ENCODE measurements at places on chromosomes 5 and 9.

DNA sequence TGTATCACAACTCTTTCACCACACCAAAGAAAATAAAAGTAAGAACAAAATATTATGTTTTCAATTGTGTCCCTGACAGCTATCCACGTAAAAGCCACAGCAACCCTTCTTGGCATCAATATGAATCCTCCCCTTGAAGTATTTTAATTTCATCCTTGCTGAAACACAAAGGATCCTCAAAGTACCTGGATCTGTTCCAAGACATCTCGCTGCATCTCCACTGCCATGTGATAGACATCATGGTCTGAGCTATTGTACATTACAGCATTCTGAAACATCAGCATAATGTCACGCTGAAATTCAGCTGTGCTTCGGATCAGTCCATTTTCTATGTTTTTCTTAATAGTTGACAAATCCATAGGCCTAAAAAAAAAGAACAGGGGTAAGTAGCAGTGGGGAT is 17.7 kb downstream of the BRD8 start:
- DNase-seq = no peak

- no peak for DNase-seq
These were observed 6.8 kb downstream of the NR2F1 start for GRCh38 chr5:93589829-93590215.

DNA sequence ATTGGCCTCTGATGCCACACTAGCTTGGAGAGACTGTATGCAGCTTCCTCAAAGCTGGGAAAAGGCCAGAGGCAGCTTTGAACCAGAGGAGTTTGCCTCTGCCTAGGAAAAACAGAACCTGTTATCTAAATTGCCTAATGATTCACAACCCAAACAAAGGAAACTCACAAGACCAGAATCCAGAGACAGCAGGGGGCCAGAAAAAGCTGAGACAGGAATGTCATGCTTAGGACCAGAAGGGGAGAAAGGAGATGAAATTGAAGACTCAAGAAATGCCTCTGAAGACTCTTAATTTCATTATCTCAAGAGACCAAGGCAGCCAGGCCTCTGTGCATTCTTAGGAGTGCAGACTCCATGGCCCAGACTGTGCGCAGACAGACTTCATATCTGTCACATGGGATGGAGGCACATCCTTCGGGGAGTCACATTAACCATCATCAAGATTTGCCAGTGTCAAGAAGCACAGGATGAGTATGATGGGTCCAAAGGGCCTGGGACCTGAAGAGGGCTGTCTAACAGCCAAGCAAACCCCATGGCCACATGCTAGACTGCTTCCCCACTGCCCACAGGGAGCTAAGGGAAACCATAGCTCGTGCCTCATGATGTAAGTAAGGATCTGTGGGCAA is 57.3 kb downstream of the ARSB start:
- DNase-seq = no peak

DNA sequence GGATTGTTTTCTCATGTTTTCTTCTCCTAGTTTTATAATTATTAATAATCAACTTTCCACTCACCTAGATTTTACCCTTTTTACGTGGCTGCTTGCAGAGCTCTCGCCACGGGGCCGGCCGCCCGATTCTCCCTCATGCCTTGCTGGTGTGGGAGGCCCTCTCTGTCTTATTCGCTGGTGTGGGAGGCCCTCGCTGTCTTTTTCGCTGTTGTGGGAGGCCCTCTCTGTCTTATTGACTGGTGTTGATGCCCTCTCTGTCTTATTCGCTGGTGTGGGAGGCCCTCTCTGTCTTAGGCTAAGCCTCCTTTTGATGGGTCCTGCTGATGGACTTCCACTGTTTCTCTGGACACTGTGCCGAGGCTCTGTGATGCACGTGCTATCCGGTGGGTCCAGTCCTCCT is 161.3 kb upstream of the IRX2 start:
- DNase-seq = no peak

DNA sequence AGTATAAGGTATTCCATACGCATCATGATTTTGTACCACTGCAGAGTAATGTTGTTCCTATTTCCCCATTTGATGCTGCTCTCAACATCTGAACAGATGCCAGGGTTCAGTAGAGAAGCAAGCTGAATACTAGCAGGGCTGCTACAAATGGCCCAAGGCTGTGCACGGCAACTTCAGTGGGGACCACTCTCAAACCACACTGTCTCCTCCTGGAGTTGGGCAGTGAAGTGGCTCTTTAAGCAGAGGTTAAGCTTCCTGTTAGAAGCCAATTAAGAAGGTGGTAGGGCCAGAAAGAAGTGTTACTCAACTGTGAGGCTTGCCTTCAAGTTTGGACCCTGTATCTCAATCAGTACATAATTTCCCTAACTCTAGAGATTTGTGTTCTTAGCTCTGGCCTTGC is 32.0 kb downstream of the TMEM245 start:
- no peak for DNase-seq

DNA sequence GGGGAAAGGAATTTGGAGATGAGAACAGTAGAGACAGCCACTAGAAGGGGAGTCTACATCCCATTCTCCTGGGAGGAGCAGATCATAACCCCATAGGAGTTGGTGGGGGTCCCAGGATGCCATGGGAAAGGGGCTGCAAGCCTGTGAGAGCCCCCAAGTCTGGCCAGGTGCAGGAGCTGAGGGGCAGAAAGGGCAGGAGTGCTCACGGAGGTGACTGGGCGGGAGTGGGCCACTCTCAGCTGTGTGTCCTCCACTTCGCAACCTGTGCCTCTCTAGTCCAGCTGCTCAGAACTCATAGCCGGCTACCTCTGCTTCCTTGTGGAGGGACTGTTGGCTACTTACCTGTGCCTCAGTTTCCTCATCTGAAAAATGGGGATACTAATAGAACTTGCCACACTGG is 263.9 kb downstream of the FSTL4 start:
- DNase-seq = no peak

DNA sequence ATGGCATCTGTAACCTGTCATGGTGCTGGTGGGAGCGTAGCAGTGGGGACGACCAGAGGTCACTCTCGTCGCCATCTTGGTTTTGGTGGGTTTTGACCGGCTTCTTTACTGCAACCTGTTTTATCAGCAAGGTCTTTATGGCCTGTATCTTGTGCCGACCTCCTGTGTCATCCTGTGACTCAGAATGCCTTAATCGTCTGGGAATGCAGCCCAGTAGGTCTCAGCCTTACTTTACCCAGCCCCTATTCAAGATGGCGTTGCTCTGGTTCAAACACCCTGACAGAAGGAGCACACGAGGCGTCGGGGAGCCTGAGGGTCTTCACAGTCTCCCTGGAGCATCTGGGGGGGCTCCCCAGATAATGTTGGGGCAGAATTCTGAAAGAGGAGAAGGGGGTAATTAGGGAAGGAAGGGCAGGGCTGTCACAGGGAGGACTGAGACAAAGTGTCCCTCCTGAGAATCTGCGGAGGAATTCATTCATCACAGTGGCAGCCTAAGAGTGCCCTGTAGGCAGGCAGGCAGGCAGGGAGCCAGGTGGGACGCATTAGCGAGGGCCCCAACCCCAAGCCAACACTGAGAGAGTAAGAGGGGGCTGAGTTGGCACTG is 21.3 kb upstream of the NCS1 start:
- DNase-seq = no peak

GRCh38 chr9:124629600-124629999 is 122.4 kb upstream of the NR5A1 start:
- DNase-seq = no peak

DNA sequence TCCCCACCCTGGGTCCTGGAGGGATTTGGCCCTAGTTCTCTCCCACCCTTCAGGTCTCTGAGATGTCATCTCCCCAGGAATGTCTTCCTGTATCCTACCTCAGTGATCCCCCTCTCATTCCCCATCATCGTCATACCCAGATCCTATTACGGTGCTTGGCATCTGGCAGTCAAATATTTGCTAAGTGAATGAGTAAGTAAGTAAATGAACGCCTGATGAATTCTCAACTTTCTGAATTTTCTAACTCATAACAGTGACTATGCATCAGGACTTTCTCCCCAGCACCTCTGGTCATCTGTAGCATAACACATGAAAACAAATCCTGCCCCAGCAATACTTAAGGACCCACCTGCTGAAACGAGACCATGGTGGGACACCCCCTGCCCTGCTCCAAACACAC is 244.2 kb downstream of the EBF1 start:
- no peak for DNase-seq

DNA sequence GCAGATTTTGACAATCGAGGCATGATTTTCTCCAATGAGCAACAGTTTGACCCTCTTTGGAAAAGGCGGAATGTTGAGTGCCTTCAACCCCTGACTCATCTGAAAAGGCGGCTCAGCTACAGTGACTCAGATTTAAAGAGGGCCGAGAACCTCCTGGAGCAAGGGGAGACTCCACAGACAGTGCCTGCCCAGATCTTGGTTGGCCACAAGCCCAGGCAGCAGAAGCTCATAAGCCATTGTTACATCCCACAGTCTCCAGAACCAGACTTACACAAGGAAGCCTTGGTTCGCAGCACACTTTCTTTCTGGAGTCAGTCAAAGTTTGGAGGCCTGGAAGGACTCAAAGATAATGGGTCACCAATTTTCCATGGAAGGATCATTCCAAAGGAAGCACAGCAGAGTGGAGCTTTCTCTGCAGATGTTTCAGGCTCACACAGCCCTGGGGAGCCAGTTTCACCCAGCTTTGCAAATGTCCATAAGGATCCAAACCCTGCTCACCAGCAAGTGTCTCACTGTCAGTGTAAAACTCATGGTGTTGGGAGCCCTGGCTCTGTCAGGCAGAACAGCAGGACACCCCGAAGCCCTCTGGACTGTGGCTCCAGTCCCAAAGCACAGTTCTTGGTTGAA is 13.6 kb downstream of the PTPDC1 start:
- no peak for DNase-seq

GRCh38 chr5:127854520-127854919 is 151.3 kb downstream of the CCDC192 start:
- no peak for DNase-seq

- peak; percentile 66 for DNase-seq
These were observed 143.6 kb downstream of the LHFPL2 start for GRCh38 chr5:78504704-78505677.

- no peak for DNase-seq
These were observed 180.9 kb downstream of the AOPEP start for GRCh38 chr9:94907264-94907936.

- no peak for DNase-seq
These were observed 81.1 kb upstream of the SGCD start for GRCh38 chr5:156245895-156246294.

DNA sequence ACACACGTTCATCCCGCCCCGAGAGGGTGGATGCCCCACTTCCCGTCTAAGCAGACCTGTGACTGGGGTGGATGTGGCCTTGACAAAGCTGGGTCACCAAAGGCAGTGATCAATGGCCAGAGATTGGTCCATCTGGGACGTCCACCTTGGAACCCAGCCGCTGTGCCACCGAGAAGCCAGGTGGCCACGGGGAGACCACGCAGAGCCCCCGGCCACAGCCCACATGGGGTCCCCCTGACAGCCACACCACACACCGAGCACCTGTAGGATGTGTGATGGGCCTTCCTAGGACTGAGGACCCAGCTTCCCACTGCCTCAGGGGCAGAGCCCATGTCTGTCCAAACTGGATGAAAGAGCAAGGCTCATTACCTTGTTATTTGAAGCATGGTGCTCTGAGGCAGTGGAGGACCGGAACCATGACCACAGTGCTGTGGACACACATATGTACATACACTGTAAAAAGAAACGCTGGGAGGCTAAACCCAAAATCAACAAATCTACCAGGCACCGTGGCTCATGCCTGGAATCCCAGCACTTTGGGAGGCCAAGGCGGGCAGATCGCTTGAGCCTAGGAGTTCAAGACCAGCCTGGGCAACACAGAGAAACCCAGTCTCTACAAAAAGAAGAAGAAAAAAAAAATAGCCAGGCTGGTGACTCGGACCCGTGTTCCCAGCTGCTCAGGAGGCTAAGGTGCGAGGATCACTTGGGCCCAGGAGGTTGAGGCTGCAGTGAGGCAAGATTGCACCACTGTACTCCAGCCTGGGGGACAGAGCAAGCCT is 50.1 kb downstream of the MRPL36 start:
- no peak for DNase-seq

GRCh38 chr5:137122558-137122957 is 376.6 kb downstream of the SPOCK1 start:
- no peak for DNase-seq

DNA sequence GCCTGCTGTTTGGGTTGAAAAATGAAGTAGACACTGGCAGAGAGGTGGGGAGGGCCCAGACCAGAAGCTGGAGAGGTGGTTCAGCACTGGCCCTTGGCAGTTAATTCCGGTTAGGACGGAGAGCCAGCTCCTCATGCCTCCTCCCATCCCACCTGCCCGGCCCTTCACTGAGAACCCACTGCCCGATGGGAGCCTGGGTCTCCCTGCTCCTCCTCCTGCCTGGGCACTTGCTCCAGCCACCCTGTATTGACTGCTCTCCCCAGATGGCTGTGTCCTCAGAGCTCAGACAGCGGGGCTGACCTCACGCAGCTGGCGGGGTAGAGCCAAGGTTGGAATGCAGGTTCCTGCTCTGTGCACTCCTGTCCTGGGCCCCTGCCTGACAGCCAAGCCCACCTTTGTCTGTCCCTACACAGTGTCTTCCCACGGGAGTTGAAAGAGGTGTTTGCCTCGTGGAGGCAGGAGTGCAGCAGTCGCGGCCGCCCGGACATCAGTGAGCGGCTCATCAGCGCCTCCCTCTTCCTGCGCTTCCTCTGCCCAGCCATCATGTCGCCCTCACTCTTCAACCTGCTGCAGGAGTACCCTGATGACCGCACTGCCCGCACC is 114.7 kb downstream of the DAB2IP start:
- no peak for DNase-seq

GRCh38 chr5:169356181-169356580 is 55.2 kb upstream of the SLIT3 start:
- no peak for DNase-seq

DNA sequence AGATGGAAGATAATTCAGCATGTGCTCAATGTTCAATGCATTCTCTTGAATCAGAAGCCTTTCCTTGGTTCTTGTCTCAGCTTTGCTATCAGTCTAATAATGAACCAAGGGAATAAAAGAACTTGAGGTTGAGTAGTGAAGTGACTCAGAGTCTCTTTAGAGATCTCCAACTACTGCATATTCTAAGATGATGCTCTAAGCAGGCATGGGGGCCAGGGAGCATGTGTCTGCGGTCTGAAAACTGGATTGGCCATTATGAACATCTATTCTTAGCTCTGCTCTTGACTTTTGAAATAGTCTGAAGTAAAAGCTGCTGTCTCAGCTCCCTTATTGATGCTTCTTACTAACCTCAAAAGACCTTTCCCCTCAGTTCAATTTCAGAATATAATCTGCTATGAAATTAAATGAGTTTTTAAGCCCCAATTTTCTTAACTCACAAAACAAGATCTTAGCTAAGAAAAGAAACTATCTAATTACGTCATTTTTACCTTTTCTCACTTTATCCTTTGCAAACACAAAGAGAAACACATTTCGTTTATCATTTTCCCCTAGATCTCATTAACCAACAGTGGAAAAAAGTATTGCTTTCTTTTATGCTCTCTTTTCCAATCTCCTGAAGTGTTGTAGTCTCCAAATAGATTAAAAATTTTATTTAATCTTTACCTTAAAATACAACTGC is 44.8 kb downstream of the PLCXD3 start:
- DNase-seq = no peak
